ENCODE measurements at places on chromosomes 4 and X.

GRCh38 chrX:150873616-150874015 lies 24.9 kb downstream of the CD99L2 start:
- peak; percentile 17 for DNase-seq

DNA sequence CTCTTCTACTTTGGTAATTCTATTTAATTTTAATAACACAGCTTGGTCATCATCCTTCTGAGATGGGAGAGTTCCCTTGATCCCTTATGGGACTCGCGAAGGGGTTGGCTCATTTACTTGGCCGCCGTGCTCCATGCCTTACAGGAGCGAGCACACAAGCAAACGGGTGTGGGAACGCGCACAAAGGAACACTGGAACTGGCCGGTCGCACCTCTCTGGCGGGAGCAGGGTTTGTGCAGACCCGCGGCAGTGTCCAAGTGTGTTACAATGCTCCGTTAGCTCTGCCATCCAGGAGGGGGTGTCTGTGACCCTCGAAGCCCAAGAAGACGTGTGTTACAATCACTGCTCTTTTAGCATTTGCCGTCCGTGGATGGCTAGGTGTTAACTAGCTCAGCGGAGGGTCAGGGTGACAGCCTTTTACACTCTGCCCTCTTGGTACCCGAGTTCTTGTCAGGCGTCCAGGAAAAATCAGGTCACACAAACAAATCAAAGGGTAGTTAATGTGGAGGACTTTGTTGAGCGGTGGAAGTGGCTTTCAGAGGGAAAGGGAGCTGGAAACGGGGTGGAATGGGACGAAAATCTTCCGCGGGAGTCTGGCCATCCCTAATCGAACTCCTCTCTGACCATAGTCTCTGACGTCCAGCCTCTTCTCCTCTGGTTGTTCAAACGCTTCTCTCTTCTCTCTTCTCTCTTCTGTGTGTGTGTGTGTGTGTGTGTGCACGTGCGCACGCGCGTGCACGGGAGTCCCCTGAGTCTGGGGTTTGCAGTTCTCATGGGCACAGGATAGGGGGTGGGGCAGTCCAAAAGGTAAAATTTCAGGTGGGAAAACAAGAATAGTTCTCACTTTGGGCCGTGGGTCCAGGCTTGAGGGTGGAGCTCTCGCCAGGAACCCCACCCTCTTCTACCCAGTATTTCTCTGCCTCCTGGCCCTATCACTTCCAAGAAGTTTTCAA lies 76.3 kb downstream of the SLC10A7 start:
- no peak for DNase-seq

DNA sequence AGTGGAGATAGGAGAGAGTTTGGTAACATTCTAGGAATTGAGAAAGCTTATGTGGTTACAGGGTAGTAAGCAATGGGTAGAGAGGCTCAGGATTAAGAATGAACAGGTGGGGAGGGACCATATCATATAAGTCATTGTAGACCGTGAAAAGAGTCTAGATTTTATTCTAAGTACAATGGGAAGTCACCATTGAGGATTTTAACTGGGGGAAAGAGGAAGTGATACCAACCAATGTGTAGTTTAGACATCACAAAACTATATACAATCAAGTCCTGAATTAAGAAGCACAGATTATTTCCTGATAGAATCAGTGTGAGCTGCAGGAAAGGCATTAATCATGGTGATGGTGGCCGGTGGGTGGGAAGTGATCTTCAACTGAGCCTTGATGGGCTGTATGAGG lies 178.3 kb upstream of the ZIC3 start:
- no peak for DNase-seq

DNA sequence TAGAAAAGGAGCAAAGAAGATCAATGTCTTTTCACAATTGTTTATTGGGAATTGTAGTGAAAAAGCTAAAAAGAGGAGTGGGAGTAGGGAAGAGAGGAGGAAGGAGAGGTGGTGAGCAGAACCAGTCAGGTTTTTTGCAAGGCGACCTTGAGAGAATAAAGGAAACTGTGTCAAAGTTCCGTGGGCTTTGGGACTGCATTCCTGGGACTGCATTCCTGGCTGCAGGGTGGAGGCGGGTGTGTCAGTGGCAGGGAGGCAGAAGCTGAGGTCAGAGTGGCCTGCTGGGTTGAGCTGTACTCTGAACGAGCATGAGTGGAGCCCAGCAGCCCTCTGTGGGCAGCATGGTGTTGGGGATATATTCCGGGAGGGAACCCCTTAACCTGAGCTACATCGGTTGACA lies 66.8 kb upstream of the UCP1 start:
- no peak for DNase-seq

DNA sequence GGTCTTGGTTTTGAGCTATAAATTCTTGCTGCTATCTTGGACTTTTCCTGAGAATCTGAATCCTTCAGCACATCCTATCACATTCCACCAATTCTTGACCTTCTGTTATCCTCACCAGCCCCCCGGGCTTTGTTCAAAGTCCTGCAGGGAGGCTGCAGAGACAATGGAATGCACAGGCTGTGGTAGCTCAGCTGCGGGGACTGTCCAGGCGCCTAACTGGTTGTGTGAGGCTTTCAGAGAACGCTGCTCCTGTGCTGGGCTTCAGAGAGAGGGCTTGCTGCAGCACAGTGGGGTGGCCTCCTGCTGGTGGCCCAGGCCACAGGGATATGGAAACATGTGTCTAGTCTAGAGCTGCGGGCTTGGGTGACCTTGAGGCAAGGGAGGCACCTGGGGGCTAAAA lies 196.3 kb upstream of the GATB start:
- DNase-seq, result no peak

DNA sequence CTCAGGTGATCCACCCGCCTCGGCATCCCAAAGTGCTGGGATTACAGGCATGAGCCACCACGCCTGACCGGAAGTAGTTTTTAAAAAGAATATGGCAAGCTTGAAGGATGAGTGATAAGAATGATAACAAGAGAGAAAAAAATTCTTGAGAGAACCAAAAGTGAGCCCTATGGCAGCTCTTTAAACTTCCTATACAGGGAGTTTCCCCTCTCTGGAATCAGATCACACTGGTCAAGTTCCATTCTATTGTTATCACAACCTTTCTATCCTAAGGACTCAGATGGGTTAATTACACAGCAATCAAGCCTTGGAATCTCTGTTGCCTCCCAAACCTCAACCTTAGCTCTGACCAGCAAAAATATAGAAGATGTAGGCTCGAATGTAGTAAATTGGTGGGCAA lies 33.8 kb upstream of the ZNF518B start:
- DNase-seq, result no peak

DNA sequence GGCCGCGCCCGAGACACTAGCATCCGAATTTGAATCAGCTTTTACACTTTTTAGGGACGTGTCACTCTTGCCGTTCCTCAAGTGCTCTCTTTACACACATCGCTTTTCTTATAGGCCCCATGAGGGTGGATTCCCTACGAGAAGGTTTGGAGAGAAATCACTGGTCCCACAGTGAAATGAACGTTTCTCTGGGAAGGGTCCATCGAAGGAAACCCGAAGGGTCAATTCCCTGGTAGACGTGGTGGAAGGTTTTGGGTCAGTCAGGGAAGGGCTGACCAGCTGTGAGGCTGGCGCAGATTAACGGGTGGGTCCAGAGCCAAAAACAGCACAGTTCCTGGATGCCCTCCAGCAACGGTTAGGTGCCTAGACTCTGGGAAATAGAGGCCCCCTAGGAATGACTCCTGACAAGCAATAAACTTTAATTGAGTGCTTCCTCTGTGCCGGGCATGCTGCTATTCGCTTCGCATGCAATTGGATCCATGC lies 35.9 kb downstream of the ETDC start:
- DNase-seq, result peak; percentile 68

DNA sequence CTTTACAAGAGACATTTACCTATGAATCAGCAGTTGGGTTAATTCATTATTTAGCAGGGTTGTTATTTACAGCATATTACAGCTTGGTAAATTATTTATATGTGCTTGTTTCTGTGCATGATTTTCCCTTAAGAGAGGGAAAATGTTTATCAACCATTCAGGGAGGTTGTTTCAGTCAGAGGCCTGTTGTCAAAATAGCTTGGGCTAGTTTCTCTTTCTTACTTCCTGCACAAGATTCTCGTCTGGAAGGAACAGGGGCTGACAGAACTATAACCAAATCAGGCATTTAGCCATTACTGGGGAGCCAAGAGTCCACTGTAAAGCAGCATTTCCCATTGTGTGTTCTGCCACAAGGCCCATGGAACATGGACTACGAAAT lies 135.8 kb downstream of the HS6ST2 start:
- DNase-seq, result no peak

DNA sequence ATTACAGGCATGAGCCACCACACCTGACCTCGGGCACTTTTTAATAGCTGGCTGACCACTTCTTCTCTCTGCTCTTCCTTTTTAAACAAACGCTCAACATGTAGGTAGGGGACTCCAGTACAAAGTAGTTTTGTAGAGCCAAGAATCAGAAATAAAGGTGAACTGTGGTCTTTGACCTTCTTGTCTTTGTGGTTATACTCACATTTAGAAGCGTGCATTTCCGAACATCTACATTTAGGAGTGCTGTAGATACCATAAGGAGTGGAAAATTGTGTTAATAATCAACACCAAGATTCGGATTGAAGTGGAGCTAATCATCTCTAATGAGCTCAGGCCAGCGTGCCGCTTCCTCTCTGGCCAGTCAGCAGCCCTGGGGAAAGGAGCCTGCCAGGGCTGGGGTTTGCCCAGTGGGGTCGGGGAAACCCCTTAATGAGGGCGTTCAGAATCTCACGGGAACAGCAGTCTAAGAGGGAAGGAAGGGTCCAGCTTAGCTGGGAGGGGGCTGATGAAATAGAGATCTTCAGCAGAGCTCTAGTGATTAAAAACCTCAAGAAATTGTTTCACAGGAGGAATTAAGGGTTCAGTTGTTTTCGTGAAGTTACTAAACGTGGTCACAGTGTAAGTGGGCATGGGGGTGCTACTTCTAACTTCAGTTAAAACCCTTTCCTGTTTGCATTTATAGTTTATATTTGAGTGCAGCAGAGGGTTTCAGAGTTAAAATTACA lies 81.2 kb downstream of the GAB1 start:
- no peak for DNase-seq

GRCh38 chrX:16629909-16630308 lies 20.0 kb upstream of the S100G start:
- no peak for DNase-seq

- no peak for DNase-seq
These were observed 7.9 kb downstream of the C4orf17 start for GRCh38 chr4:99518601-99519295.

GRCh38 chr4:126603210-126603609 lies 1029.5 kb upstream of the INTU start:
- DNase-seq, result no peak

DNA sequence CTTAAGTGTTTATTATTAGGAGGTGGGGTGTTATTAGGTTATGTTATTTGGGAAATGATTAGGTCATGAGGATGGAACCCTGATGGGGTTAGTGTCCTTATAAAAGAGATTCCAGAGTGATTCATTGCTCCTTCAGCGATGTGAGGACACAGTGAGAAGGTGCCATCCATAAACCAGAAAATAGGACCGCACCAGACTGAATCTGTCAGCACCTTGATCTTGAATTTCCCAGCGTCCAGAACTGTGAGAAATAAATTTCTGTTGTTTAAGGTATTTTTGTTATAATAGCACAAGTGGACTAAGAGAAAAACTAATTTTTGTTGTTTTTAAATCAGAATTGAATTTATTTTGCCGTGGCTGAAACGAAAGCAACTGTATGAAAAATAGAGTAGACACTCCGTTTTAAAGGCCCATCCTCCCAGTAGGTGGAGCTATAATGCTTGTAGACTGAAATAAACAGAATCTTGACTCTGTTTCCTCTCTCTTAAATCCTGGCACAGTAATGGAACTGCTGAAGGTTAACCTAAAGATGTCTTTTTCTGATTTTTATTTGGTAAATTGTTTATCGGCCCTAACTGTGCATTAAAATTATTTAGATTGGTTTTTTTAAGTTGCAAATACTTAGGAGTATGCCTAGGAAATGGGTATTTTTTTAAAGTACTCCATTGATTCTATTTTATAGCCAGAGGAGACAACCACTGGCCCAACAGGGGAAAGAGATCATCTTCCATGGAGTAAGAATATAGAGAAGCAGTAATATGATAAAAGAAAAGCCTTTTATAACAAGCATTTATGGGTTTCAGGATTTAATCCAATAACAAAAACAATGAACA lies 133.2 kb upstream of the ADAMTS3 start:
- DNase-seq, result no peak

DNA sequence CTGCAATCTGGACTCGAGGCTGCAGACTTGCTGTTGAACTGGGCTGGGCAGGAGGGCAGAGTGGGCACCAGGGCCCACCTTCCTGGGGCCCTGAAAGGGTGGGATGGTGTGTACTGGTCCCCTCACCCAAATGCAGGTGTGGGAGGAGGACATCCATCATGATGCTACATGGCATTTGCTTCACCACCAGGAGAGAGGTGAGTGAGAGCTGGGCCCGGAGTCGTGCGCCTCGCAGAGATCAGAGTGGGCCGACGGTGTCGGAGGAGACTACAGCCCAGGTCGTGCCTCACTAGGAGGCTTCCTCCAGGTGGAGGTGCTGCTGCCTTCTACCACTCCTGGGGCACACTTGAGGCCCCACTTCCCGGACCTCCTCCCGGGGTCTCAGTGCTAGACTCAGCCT lies 50.3 kb downstream of the SCML1 start:
- DNase-seq, result no peak

GRCh38 chrX:15881381-15881897 lies 26.8 kb upstream of the AP1S2 start:
- DNase-seq, result no peak

- no peak for DNase-seq
These were observed 66.5 kb downstream of the CHRNA9 start for GRCh38 chr4:40401631-40402030.

DNA sequence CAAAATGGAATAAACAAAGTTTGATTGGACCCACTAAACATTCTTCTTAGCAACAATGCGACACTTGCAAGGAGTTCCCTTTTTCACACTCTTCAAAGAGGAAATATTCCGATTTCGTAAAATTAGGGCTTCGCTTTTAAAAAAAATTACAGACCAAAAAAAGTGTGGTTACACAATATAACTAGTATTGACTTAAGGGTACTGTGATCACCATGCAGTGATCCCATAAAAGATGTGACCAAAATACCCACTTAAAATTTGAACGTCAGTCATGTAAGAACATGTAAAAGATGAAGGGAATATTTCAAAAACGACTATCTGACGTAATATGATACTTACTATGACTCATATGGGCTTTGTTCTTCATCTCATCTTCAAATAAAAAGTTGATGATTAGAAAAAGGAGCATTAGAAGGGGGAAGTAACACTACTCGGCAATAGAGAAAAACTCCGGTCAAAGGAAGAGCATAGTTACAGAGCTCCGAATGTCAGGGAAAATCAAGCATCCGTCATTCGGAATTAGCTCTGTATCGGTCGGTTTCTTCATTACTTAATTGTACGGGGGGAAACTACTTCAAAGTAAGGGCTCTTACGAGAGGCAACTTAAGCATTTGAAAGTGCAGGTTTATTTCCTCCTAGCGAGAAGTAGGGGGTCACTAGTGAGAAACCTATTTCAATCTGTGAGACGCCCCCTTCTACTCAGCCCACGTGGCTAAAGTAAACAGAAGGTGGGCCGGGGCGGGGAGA lies 1.3 kb upstream of the TET2 start:
- DNase-seq, result no peak

GRCh38 chr4:108834835-108835384 lies 72.1 kb upstream of the ETNPPL start:
- DNase-seq, result no peak

Data from ascending aorta (tissue), 2 donors.